ENCODE measurements at places on chromosomes 4 and X.
A peak's percentile ranks its signal among the peaks of the same experiment; 100 is the strongest.

DNA sequence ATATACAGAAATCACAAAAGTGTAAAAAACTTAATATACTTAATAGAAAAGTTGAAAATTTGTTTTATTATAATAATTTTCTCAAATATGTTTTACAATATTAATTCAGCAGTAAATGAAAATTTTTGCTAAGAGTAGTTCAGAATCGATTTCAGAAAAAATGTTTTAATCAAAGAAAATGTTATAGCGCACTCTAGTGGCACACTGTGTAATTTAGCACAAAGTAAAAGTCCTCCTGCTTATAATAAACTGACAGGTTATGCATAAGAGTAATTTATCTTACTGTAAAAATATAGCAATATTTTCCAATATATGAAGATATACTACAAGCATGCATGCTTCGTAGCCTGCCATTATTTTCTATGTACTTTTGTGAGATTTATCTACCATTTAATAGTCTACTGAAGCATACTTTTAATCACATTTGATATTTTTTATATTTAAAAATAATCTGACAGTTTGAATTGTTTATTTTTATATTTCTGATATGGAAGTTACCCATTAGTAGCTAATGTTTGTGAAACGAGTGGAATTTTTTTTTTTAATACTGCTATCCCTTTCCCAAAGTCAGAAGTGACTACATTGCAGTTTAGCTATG is 217.9 kb upstream of the KLHL4 start:
- peak; percentile 9 for DNase-seq

GRCh38 chr4:145487631-145488030 is 6.0 kb downstream of the SMAD1 start:
- DNase-seq, result no peak

DNA sequence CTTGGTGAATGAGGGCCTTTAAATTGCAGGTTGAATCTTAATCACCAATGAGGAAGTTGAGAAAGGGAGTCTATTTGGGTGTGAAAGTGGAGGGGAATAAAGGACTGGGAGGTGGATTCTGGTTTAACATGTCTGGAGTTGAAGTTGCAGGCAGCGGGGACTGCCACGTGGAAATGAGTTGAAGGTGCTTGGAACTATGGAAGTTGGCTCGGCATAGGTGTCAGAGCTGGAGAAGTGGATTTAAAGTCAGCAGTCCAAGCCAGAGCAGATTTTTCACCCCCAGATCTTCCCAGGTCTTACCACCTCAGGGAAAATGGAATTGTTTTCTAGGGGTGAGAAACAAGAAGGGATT is 44.9 kb downstream of the TIGD4 start:
- DNase-seq, result no peak

- DNase-seq, result no peak
Observed at GRCh38 chr4:15007201-15007600, 4.9 kb downstream of the CPEB2 start.

- DNase-seq, result no peak
Observed at GRCh38 chr4:40728333-40728732, 21.4 kb upstream of the NSUN7 start.

DNA sequence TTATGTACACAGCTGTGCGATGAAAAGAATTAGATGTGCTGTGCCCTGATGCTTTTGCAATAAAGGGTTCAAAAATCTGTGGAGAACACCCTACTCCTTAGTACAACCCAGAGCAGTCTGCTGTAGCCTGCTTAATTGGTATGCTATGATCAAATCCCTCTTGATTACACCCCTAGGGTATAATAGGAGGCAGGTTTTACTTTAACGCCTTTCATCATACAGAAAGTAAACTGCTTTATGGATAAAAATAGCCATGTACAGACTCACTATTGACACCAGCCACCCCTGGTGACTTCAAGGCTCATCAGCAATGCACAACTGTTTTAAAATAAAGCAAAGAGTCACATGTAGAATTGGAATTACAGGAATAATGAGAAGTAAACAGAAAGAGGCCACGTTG is 315.3 kb downstream of the DMD start:
- DNase-seq, result no peak

DNA sequence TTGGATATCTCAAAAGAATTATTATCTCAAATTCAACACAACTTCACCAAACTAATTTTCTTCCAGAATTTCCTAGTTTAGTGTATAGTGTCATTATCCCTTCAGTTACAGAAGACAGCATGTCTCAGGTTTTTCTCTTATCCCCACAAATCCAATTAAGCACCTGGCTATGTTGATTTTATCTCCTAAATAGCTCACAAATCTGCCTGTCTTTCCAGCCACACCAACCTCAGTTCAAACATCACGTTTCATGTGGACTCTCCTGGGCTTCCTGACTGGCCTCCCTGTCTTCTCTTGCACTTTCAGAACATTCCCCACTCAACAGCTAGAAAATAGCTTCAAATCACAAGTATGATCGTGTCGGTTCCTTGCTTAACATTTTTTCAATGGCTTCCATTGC is 14.8 kb downstream of the STK32B start:
- no peak for DNase-seq

DNA sequence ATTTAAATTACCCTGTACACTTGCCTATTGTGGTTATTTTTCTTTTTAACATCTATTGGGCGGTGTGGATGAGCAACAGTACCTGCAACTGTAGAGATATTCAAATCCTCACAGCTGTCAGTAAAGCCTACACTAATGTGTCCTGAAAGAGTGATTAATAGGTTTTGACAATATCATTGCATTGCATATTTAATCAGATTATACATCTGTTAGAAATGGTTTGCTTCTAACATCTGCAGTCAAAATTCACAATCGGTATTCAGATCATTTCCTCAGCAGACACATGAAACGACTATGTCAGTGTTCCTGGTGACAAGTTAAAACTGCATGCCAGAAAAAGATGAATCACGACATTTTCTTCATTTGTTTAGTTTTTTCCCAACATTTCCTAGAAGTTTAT is 254.6 kb upstream of the EPHA5 start:
- DNase-seq, result no peak

GRCh38 chr4:187666697-187667494 is 328.7 kb upstream of the ZFP42 start:
- DNase-seq, result no peak

- DNase-seq, result peak; percentile 5
Observed at GRCh38 chr4:173538148-173538908, 8.3 kb upstream of the HAND2 start.

DNA sequence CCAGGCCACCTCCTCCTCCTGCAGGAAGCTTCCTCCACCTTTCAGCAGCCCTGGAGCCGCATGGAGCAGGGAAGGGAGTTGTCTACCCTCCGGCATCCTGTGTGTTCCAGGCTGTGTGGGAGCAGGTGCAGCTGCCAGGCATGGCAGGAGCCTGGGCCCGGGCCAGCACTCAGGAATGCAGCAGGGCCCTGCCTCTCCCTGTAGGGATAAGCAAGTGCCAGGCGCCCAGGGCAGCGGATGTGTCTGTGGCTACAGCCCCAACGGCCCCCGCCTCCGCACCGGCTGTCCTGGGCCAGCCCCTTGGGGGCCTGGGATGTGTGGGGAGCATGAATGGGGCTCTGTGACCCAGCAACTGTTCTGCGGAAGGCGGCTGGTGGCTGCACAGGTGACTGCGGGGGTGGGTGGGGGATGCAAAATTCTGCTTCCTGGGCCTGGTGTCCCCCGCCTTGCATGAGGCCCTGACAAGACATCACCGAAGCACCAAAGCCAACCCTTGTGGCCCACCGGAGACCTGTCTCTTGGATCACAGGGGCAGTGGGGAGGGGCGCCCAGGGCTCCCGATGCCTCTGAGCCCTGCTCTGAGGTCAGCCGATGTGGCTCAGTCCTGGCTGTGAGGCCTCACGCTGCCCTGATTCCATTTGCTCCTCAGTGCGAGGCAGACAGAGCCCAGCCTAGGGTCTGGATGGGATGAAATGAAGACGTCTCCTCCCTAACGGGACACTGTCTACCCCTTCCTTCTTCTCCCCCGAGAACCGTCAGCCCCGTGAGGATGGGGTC is 1.4 kb upstream of the DOK7 start:
- DNase-seq, result peak; percentile 92

GRCh38 chr4:76658231-76659102 is 223.4 kb downstream of the SHROOM3 start:
- no peak for DNase-seq

DNA sequence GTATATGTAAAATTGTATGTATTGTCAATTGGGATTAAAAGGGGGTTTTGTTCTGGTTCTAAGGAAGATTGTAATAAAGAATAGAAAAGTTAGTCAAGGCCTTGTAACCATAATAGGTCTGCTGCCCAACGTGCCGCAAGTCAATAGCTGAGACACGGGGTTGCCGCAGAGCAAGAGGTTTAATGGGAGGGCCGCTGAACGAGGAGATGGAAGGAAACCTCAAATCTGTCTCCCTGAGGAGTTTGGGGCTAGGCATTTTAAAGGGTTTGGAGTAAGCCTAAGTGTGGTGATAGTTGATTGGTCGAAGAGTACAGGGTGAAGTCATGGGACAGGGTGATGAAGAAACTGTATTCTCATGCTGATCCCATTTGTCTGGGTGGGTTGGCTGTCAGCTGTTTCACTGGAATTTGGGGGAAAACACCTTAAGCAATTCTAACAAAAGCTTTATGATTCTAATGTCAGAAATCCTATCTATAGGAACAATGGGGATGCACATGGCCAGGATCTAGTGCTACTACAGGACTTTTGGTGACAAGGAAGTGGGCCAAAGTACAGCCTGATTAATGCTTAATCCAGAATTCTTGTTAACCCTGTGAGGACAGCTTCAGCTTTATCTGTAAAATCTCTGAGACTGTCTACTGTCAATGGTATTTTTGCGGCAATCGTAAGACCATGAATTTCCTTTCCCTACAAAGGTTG is 86.9 kb downstream of the RELL1 start:
- DNase-seq, result no peak

DNA sequence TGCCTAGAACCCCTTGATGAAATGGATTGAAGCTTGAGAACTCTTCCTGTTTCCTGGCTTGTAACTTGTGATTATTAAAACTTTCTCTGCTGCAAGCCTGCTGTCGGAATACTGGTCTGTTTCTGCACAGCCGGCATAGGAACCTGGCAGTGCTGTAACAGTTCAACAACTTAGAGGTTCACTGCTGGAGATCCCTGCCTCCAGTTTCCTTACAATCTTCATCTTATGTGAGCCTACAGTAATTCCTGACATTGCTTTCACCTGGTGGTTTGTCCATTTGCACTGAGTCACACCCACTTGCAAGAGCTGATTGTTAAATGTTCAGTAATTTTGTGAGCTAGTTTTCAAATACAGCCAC is 1.3 kb upstream of the SEPSECS start:
- DNase-seq, result no peak

- DNase-seq, result peak; percentile 29
Observed at GRCh38 chr4:139167774-139168444, 9.1 kb downstream of the ELF2 start.

Data from SW480 (cell line).